ENCODE measurements at places on chromosomes 1 and 21. TPM values are rescaled to one million over a fixed set of nuclear protein-coding genes. Genes with fewer than 3 reads are reported as not detected.

The TCHHL1 gene
- total RNA-seq = not detected

The KPRP gene
- total RNA-seq = 0.14 TPM

The PIP5K1A gene
- total RNA-seq = 97.6 TPM

The CACHD1 gene
- total RNA-seq = 5.3 TPM

The IL10 gene
- 40.9 TPM for total RNA-seq

DNA sequence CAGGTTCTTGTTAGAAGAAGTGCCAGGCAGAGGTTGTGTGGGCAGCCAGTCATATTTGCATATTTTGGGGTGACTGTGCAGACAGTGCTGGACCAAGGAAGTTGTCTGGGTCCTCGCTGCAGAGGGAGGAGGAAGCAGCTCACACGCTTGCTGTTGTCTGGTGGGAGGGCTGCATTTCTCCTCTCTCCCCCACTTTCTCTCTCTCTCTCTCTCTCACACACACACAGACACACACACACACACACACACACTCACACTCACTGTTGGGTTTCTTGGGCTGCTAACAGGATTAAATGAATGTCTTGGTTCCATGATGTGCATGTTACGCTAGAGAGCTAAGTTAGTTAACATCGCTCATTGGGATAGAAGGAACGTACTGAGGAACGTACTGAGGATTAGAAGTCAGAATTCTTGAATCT is 72.9 kb downstream of the AGPAT3 start:
- no peak for DNase-seq

DNA sequence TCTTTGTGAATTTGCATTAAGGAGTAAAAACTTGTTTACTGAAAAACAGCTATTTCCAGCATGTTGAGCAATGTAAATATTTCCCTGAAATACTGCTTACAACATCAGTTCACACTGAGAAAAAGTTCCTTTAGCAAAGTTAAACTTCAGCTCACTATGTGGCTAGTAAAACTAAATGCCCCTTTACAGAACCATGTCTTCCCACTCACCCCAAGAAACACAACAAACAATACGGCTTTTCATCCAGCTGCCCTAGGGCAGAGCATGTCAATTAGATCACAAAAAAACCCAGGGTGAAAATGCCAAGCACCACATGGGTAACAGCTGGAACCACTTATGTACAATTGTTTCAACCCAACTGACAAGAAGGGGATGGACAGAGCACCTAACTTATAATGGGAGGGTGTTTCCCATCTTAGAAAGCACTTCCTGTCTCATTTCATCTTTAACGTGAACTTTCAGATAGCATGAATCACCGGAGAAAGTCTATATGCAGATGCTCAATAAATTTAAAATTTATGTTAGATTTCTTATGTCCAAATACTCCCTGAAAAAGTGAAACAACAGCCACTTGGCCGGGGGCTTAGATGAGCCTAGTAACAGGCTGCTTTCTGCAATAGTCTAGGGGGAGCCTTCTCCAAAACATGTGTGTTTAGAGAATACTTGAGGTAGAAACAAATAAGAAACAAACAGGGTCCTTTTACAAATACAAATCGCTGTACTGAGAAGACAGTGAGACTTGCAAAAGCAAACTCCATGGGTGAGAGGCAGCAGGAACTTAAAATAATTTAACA is 6.6 kb downstream of the NID1 start:
- no peak for DNase-seq

- DNase-seq = no peak
These were observed 193.9 kb upstream of the LMO4 start for GRCh38 chr1:87134625-87135328.

- no peak for DNase-seq
These were observed 65.2 kb downstream of the CNST start for GRCh38 chr1:246631426-246631825.

DNA sequence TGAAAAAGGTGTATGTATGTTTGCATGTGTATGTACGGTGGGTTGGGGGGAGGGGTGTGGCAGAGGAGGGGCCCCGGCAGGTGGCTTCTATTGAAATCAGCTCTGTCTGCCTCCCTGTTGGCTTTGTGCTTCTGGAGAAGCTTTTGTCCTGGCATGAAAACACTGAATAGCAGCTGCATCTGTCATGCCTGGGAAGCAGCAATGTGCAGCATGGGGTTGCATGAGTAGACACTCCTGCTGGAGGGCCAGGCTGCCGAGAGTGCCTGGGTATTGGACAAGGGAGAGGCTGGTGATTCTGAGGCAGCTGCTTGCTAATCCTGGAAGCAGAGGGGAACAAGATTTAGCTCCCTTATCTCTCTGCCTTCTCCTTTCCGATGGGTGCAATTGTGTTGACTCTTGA is 20.5 kb downstream of the MAPKAPK2 start:
- DNase-seq = no peak

DNA sequence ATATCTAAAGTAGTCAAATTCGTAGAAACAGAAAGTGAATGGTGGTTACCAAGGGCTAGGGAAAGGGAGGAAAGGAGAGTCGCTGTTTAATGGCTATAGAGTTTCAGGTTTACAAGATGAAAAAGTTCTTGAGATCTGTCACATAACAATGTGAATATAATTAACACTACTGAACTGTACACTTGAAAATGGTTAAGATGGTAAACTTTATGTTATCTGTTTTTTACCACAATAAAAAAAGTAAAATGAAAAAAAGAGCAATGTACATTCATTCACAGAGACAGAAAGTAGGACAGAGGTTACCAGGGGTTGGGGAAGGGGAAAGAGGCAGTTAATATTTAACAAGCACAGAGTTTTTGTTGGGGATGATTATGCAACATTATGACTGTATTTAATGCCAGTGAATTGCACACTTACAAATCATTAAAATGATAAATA is 53.3 kb upstream of the SEC16B start:
- no peak for DNase-seq

DNA sequence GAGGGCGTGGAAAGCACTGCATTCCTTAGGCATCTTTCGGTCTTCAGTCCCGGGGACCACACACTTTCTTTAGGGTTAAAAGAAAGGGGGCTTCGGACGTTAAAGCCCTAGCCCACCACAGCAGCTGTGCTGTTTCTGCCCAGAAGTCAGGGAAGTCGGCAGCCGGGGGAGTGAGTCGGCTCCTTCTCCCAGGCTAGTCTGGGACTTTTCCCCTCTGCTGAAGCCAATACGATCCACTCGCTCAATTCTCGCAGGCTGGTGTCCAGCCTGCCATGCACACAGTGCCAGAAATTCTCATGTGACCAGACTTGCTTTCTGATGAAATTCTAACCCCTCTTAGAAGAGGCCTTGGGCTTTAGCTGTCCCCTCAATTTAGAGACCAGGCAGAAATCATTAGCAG is 67.7 kb downstream of the BCAR3 start:
- no peak for DNase-seq

GRCh38 chr1:175443332-175443731 is 250.8 kb upstream of the KIAA0040 start:
- no peak for DNase-seq

GRCh38 chr1:78060857-78061563 is 15.2 kb downstream of the GIPC2 start:
- no peak for DNase-seq

DNA sequence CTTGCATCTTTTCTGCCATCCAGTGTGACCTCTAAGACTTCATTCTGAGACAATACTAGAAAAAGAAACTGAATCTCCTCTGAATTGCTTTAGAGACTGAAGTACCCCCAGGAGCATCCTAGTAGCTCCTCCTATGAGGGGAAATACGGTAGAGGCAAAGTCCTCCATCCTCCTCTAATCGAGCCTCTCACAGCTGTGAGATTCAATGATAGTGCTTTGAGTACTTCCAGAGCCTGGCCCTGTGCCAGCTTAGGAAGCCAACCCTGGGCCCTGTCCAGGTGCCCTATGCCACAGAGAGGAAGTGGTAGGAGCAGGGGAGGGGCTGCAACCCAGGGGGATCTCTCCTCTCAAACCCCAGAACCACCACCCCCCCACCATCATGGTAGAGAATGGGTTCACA is 10.7 kb downstream of the RORC start:
- no peak for DNase-seq

Measured in thoracic aorta (tissue), 2 donors.